ENCODE measurements at places on chromosomes 7 and 10.

DNA sequence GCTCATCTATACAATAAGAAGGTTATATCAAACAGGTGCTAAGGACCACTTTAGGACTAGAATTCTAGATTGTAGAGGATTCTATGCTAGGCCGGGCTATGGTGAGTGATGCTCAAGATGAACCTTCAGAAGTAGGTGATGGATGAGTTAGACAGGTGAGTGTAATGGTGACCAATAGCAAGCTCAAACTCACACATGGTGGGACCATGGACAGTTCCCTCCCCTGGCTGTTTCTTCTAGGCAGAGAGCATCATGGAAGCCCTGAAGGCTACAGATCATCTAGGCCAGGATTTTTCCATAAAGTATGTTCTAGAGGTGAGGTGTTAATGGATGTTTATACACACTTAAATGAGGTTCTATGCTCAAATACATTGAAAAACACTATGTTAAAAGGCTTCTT lies 162.2 kb upstream of the WDR11 start:
- no peak for DNase-seq

- DNase-seq, result no peak
Measured at GRCh38 chr10:62584731-62585130, 210.6 kb downstream of the ZNF365 start.

GRCh38 chr10:129483430-129484010 lies 16.5 kb downstream of the MGMT start:
- no peak for DNase-seq

DNA sequence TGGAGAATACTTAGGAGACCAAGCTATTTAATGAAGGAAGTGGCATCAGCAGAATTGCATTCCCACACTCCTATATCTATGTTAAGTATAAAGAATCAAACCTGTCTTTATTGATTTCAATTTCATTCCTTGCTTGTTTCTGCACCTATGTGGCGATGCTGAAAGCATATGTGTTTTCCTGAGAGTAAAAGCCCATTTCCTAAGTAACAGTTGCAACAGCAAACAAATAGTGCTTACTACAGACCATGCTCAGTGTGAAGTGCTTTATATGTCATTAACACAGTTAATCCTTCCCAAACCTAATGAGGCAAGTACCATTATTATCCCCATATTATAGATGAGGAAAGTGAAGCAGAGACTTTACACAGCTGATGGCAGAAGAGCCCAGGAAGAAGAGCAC lies 552.1 kb downstream of the PARD3 start:
- no peak for DNase-seq

GRCh38 chr10:13221572-13221971 lies 12.6 kb downstream of the UCMA start:
- no peak for DNase-seq

DNA sequence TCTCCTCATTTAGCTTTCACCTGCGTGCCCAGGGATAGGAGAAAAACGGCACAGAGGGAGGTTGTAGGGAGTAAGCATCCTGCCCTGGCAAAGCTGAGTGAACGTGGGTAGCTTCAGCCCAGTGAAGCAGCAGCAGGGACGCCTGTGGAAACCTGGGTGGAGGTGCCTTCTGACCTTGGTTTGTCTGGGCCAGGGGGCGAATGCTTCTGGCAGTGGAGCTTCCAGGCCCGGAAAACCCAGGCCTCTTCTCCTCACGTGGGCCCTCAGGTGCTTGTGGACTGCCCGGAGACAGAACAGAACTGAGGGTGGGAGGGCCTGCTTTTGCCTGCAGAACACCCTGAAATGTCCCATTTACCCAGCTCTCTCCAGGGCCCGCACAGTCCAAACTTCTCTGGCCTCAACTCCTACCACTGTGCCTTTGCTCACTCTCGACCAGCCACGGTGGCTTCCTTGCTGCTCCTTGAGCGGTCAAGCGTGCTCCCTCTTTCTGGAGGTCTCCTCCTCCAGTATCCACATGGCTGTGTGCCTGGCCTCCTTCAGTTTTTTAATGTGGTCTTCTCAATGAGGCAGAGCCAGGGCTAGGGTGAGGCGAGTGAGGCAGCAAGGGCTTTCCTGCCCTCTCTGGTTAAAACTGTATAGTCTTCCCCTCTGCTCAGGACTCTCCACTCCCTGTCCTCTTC lies 62.4 kb downstream of the TMEM209 start:
- DNase-seq, result no peak

DNA sequence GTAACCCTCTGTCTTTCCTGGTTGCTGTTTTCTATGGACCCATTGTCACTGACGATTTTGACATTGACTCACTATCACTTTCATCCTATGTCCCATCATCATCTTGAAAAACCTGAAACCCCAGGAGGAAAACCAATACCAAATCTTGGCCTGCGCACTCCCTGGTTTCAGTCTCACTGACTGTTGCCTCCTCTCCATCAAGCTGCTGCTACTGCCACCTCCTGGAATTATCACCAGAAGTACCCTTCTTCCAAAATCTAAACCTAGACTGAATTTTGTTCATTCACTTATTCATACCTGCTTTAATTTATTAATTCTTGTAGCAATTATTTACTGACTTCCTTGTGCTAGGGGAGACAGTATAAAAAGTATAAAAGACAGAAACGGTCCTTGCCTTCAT lies 44.5 kb upstream of the ACBD5 start:
- no peak for DNase-seq

DNA sequence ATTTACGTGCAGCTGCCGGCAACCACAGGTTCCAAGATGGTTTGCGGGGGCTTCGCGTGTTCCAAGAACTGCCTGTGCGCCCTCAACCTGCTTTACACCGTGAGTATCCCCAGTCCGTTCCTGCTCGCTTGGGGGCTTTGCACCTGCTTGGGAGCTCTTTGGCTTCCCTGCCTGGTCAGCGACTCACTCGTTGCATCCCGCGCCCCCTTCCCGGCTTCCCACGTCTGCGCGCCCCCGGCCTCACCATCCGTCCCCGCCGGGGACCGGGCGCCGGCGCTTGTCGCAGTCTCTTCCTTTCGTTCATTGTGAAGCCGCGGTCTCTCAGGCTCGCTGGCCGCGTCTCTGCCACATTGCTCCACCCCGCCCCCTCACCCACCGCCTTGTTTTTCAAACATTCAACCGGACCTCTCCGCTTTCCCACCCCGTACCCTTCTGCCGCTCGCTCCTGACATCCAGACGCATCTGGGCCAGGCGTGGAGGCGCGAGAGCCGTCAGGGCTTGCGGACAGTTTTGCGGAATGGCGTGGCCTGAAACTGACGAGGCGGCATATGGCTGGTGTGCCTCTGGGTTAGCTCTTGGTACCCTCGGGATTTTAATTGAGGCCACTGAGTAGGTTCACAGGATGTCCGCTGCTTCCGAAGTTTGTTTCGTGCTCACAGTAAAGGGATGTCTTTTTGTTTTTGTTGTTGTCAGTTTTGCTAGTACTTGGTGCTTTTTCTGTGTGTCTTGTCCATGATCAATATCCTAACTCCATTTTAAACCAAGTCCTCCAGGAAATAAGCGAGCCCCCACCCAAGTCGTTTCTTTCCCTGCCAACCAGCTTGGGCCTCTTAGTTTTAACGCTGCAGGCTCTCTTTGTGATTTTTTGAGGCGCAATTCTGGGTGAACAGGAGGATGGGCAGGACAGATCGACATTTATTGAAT lies 639 bp downstream of the TSPAN13 start:
- DNase-seq, result peak; percentile 72

DNA sequence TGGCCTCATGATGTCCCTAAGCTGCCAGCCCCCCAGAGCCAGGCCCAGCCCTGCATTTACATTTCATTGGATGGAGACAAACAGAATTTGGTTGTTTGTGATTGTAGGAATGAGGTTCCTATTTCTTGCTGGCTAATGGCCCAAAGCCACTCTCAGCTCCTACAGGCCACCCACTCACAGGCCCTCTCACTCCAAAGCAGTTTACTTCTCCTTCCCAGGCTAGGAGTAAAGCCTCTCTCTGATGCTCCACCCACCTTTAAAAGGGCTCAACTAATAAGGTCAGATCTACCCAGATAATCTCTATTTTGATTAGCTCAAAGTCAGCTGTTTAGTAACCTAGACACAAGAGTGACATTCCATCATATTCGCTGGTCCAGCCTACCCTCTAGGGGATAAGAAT lies 11.2 kb upstream of the CUZD1 start:
- DNase-seq, result no peak

DNA sequence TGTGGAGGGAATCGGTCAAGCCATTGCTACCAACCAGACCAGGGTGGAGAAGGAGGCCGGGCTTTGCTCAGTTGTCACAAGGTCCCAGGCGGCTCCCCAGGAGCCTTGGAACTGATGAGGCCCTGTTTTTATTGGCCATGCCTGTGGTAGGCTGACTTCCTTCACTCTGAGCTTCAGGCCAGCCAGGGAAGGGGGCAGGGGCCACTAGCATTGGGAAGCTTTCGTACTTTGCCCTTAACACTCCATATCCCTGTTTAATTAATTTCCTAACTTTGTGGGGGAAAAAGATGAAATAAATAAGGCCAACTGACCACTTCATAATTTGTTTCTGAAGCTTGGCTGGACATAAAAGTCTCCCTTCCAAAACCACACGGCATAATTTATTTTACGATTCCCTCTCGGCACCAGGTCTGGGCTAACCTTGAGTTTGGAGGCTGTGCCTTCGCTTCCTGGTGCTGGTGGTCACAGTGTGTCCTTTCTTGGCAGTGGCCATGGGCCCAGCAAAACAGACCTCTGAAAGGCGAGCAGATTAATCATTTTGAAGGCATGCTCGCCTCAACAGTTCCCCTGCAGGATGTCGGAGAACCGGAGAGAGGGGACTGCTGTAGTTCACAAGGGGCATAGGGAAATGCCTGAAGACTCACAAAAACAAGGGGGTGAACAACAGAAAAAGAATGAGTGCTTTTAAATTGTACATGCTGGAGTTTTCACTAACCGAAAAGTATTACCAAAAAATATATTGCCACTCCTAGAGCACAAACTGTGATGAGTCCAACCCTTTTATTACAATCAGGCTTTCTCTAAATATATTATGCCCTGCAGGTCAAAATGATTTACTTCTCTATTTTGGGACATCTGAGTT lies 966.0 kb downstream of the LRMDA start:
- no peak for DNase-seq

DNA sequence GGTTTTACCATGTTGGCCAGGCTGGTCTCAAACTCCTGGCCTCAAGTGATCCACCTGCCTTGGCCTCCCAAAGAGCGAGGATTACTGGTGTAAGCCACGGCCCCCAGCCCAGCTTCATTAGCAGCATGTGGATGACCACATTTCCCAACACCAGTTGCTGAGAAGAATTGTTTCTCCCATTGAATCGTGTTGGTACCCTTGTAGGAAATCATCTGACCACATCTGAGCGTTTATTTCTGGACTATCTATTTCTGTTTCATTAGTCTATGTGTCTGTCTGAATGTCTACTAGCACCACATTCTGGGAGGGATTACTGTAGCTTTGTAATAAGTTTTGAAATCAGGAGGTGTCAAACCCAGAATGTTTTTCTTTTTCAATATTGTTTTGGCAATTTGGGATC lies 89.6 kb downstream of the LCOR start:
- no peak for DNase-seq

- DNase-seq, result no peak
Measured at GRCh38 chr7:39404907-39405306, 161.3 kb upstream of the YAE1 start.

- no peak for DNase-seq
Measured at GRCh38 chr7:103524042-103524907, 78.3 kb upstream of the SLC26A5 start.

DNA sequence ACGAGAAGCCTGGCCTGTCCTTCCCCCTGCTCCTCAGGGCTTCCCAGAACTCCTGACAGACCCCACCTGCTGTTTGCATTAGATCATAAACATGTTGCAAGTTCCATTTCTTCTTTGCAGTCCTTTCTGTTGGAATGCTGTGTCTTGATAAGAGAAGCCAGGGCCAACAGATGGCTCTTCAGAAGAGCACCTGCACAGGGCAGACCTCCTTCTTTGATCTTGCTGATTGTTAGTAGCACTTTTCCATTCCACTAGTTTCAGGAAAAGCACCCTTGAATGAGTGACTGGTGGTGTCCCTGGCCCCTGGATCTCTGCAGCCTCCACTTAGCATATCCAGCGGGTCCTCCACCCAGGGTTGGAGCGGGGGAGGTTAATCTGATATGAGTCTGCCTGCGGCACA lies 243.2 kb downstream of the GFRA1 start:
- DNase-seq, result no peak

DNA sequence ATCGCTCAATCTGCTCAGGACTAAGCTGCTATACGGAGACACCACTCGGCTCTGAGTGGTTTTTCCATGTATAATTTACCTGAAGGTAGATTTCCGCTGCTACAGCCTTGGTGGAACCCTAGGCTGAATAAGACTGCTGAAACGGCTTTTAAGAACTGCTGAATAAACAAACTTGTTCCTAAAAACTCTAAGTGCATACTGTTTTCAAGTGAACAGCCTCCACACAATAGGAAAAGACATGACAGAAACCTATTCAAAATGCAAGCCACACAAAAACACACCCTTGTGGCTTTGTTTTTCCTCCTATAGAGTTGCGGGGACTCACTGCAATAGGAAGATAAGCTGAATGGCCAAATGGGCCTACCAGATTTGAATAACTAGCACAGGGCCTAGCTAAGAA lies 117.2 kb downstream of the UBE2H start:
- no peak for DNase-seq

DNA sequence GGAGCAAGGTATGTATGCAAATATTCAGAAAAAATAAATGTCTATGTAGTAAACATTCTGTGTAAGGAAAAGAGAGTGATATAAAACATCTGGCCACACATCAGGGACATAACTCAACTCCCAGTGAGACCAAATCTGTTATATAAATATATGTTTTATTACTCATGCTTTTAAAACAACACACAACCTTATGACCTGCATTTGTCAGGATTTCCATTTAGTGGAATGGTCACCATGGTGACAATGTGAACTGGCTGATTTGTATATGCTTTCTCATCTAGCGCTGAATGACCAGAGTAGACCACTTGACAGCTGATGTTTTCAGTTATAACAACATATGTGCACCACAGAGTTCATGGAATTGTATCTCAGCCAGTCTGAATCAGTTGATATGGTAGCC lies 551.7 kb downstream of the HTR7 start:
- DNase-seq, result no peak

GRCh38 chr7:112140600-112140999 lies 65.6 kb downstream of the DOCK4 start:
- no peak for DNase-seq

- DNase-seq, result no peak
Measured at GRCh38 chr10:78763234-78763633, 305.5 kb upstream of the ZMIZ1 start.

- no peak for DNase-seq
Measured at GRCh38 chr10:2990764-2991163, 76.6 kb upstream of the PFKP start.

- DNase-seq, result no peak
Measured at GRCh38 chr10:109588259-109588658, 335.1 kb downstream of the XPNPEP1 start.

DNA sequence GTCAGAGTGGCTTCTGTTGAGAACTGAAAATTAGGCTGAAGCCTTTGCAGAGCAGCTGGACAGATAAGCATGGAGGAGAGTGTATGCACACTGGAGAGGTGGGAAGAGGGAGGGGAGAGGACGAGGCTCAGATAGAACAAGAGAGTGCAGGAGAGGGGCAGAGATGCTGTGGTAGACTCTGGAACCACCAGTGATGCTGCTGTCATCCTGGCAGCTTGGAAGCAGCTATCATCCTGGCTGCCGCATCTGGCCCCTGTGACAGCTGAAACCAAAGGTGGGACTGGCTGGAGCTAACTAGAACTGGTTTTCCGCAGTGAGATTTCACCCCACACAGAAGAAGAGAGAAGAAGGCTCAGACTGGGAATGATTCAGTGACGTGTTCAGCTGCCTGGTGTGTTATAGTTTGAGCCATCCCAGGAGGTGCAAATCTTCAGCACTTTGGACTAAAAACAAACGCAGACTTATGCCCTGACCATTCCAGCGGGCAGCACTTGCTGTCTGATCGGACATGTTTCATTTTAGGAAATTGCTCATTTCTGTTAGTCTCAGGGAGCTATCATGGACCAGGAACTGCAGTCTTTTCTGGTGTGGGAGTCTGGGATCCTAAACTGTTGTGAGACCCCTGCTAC lies 38.4 kb downstream of the EEPD1 start:
- DNase-seq, result no peak

All from Right ventricle myocardium inferior (tissue), 1 donor.